RCC 7860 (cell line): ENCODE measurements at places on chromosomes 7 and 10.

GRCh38 chr7:155405399-155406318 lies 52.3 kb upstream of the EN2 start:
- DNase-seq = no peak

GRCh38 chr10:98242823-98243222 lies 25.2 kb downstream of the LOXL4 start:
- DNase-seq = no peak

DNA sequence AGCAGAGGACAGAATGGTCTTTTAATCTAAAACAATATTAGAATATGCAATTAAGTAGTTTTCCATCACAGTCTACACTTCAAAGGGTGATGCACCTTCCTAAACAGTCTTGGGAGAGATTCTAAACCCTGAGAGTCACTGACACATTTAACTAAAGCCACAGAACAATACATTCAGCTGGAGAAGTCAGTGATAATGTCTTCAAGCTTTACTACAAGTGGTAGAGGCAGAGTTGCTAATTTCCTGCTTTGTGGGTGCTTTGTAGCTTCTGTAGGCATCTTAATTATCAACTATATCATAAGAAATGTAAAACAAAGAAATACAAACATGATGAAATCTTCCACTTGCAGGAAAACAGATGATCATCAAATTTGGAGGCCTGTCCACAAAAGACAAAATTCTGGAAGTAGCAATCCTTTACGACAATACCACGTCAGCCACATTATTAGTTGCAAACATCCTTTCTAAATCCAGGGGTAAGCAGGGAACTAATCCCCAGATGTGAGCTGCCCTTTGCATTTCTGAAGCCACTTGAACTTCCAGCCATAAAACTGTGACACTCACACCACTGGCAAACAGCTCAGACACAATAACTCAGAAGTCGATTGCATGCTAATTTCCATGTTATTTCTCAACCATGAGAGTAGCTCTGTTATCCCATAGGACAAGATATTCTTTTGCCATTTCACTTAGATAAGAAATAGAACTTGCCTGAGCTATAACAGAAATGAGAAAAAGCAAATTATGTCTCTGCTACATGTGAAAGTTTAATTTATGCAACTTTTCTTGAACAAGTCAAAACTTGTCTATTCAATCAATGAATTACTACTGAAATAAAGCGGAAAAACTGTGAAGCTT lies 212.2 kb downstream of the FAM107B start:
- DNase-seq = no peak

- no peak for DNase-seq
These were observed 55.3 kb downstream of the ABCB4 start for GRCh38 chr7:87420173-87420572.

DNA sequence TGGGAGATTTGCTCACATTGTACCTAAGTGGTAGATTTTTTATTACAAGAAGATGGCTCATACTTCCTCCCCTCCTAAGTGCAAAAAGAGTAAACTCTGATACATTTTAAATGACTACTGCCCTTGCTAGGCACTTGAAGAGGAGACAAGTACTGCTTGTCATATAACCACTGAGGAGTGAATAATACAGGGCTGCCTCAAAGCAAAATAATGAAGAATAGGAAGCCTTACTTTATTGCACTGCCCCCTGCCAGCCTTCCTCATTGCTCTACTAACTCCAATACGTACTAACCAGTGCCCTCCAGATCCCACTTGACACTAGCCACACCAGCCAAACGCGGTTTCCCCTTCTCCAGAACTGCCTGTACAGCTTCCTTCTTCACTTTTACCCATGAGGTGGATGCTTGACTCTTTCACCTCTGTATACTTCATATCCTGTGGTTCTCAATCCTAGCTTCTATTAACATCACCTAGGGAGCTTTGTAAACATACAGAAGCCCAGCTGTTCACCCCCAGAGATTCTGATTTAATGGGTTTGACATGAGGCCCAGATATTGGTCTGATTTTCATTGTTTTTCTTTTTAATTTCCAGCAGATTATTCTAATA lies 11.7 kb upstream of the MTERF1 start:
- no peak for DNase-seq
